ENCODE measurements at places on chromosomes 2 and 18.

GRCh38 chr2:216279031-216279430, 93.3 kb downstream of the MARCHF4 start:
- no peak for DNase-seq

DNA sequence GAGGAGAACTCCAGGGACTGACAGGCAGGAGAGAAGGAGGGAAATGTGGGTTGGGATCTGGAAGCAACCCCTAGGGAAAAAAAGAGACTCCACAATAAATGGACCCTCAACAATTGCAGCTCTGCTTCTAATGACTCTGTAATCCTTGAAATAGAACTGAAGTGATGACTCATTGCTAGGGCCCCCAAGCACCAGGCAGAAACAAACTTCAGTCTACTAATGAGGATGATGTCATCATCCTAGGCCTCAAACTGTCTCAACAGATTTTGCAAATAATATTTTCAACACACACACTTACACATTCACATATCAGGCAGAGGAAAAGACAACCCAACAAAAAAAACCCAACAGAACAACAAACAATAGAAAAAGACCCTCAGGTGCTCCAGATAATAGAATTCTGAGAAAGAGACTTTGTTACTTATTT, 143.3 kb downstream of the HDAC4 start:
- DNase-seq: peak; percentile 69

GRCh38 chr18:37019157-37019827, 190.4 kb downstream of the KIAA1328 start:
- DNase-seq: peak; percentile 81

DNA sequence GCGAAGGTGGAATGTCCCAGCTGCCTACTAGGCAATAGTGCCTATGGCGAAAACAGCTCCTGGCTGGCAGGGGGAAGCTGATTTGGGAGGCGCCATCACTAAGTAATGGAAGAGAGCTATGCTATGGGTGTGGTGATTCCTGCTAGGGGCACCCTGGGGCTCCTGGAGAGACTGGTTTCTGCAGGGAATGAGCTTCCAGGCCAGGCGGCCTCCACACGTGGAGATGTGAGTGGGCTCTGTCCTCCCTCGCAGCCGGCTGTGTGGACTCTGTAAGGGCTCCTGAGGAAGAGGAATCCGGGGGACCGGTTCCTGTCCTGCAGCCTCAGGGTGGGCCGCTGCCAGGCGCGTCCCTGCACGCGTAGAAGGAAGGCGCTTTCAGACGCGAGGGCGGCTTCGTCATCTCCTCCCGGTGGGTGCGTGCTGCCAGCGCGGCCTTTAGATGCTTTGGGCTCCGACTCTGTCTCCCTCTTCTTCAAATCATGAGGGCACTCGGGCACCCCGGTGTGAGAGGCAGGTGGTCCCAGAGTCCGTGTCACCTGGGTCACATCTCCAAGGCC, 55.5 kb upstream of the ANKRD62 start:
- DNase-seq: no peak

DNA sequence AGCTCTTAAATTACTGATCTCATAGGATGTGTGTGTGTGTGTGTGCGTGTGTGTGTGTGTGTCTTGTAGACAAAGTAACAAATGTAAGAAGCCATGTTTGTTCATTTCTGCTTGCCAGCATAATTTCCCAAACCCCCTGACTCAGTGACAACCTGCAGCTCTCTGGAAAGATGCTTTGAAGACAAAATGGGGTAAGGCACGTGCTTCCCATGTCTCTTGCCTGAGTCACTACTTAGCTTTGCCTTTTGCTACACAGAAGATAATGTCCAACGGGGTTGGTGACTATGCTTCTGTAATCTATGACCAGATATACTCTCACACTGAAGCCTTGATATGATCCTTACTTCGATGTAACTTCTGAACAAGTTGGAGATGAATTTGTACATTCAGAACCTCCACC, 332.0 kb downstream of the SLC4A3 start:
- peak; percentile 37 for DNase-seq

- DNase-seq: peak; percentile 31
Measured at GRCh38 chr2:26605195-26605998, 35.8 kb downstream of the CIB4 start.

DNA sequence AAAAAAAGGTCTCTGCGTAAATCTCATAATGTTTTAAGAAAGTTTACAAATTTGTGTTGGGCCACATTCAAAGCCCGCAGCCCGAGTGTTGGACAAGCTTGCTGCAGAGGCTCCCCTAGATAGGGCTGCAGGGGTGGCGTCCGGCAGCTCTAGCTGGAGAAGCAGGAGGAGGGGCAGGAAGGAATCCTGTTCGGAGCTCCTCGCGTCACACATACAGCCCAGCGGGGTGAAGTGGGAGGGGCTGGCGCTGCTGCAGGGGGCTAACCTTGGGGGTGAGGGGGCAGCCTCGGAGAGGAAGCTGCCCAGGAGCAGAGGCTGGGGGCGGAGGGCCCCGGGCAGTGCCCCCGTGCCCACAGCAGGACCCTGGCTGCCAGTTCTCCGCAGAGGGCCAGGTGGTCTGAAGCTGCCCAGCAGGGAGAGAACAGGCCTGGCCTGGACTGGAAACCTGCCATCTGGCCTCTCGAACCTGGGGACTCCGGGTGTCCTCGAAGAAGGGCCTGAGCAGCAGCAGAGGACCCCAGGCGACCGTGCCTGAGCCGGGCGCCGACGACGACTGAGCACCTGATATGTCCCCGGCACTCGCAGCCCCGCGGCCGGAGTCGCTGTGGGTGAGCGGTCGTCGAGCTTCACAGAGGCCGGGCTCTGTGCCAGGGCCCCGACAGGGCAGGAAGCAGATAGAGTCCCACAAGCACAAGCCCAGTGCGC, 2.6 kb upstream of the GPR35 start:
- DNase-seq: no peak

GRCh38 chr2:893311-893710, 57.3 kb upstream of the SNTG2 start:
- DNase-seq: no peak

DNA sequence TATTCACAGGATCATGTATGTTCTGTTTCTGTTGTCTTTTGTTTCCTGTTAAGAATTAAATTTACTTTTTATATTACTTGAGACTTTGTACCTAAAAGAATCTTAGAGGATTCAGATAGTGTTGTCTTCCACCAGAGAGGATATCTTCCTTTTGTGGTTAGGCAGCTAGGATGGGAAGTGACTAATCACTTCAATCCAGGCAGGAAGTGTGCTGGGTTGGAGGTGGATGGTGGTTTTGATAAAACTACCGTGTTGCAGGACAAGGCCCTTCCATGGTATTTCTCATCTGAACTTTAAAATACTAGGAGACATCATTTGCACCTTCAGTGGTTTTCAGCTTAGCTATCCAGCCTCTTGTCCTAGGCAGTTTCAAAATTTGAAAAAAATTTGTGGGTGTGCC, 728.6 kb upstream of the CDH2 start:
- peak; percentile 32 for DNase-seq

DNA sequence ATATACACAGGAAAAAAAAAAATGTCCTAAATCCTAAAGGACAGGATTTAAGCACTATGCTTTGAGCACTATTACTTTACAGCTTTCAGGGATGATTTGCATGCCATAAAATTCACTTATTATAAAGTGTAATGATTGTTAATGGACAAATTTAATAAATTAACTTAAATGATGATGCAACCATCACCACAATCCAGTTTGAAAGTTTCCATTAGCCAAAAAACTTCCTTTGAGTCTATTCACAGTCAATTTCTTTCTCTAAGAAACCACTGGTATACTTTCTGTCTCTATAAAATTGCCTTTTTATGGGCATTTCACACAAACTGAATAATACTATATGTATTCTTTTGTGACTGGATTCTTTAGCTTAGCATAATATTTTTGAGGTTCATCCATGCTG, 111.1 kb upstream of the RIOK3 start:
- no peak for DNase-seq

DNA sequence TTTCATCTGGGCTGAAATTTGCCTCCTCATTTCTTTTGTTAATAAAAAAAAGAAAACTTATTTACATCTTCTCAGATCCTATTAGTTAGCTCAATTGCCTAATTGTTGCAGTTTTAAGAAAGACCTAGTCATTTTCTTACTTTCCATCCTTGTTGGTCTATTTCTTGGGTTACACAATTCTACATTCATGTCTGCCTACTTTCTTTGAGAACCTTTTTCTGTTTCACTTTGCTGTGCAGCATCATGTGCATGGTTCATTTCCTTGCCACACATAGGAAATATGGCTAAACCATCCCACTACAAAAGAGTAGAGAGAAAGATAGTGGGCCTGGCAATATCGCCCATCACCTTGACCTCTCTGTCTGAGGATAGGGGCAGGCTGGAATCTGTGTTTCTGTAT, 780.7 kb upstream of the FANCL start:
- DNase-seq: no peak

- peak; percentile 14 for DNase-seq
Measured at GRCh38 chr2:10406491-10407188, 41.5 kb downstream of the ODC1 start.

- no peak for DNase-seq
Measured at GRCh38 chr2:37585295-37585908, 86.0 kb downstream of the CDC42EP3 start.

DNA sequence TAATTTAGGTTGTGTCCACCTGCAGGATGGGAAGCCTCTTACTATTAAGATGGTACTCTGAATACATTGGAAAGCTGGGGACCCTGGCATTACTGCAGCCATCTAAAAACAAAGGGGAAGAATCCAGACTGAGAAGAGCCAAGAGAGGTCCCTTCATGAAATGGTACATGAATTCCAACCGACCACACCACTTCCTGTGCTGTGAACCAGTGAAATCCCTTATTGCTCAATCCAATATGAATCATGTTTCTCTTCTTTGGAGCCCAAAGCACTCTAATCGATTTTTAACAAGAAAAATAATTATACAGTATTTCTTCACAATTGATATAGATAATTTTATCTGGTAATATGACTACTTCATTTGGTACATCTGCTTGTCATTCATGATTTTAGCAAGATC, 479.7 kb upstream of the RAB6C start:
- DNase-seq: no peak

DNA sequence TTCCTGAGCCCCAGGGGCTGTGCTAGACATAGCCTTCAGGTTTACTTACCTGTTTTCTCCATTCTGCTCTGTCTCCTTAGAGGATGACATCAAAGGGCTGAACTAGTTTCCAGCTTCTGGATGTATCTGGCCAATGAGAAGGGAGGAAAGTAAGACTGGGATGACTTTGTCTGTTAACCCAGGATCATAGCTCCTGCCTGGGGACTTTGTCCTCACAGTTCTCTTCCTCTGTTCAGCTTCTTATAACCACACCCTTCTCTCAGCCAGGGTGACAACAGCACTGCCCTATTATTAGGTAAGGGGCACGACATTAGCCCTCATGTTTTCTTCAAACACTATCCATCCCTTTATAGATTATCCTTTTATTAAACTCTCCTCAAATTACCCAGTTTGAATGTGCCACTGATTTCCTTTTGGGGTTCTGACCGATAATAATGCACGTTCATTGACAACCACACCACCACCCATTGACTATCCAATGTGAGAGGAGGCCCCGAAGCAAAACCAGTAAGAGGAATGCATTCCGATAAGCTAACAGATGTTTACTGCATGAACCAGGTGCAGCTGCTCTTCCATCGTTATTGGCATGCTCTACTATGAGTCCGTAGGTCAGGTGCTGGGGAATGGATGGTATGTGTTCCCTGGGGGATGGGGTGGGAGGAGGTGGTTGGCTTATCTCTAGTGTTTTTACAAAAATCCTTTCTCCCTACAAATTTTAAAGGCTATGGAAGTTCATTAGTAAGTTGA, 23.5 kb downstream of the TSN start:
- DNase-seq: peak; percentile 72

DNA sequence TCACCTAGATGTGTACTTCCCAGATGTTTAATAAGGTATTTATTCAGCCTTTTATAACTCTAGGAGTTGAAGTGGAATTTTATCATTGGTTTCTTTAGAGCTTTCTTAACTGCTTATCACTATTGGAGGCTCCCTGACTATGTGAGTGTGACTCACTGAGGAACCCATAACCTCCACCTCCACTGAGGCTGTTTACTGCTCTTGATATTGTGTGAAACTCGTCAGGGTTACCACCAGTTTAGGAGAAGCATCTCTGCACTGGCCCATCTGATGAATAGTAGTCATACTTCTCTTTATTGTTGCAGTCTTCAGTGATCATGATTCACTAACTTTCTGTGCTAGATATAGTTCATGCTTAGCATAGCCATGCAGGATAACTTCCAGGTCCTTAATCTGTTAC, 79.6 kb upstream of the UBXN4 start:
- DNase-seq: no peak

GRCh38 chr18:63312737-63313395, 6.7 kb downstream of the BCL2 start:
- no peak for DNase-seq
